ENCODE measurements at places on chromosomes 4 and X. TPM values are rescaled to one million over a fixed set of nuclear protein-coding genes. Genes with fewer than 3 reads are reported as not detected.
A peak's percentile ranks its signal among the peaks of the same experiment; 100 is the strongest.

GRCh38 chrX:154596290-154596929 lies 11.5 kb downstream of the CTAG1A start:
- peak; percentile 57 for DNase-seq

DNA sequence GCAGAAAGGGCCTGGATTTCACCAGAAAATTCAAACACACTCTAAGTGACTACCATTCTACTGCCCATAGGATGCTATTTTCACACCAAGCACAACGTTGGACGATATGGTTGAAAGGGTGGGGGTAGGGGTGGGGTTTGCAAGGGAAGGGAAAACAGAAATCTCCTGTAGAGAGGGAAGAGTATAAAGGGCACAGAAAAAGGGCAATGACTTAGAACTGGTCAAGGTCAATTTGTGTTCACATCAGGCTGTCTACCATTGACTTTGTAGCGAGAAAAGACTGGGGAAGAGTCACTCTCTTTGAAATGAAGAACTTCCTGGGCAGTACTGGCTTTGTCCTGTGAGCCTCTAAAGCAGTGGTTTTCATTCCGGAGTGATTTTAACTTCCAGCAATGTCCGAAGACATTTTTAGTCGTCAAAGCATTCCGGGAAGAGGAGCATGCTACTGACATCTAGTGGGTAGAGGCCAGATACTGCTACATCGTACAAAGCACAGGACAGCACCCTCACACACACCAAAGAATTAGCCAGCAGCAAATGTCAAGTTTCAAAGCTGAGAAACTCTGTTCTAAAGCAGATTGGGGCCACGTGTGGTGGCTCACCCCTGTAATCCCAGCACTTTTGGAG lies 48.4 kb upstream of the SLC7A3 start:
- DNase-seq, result peak; percentile 12

GRCh38 chr4:171117457-171117856 lies 695.7 kb upstream of the GALNTL6 start:
- no peak for DNase-seq

DNA sequence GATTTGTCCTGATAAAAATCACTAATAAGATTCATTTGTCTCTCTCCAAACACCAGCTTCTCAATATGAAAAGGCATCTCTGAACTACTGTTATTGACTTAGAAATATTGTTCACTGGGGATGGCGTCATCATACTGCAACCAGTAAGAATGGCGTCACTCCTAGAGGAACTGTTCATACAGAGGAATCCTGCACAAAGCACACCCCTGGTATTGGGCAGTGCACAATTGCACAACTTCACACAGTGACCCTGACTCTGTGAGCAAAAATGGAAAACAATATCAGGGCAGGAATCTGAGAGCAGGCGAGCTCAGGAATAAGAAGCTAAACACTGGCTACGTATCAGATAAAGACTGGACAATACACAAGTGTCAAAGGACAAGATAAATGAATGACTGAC lies 66.7 kb upstream of the PNPLA4 start:
- no peak for DNase-seq

- no peak for DNase-seq
Measured at GRCh38 chr4:1310031-1310795, 20.5 kb downstream of the MAEA start.

DNA sequence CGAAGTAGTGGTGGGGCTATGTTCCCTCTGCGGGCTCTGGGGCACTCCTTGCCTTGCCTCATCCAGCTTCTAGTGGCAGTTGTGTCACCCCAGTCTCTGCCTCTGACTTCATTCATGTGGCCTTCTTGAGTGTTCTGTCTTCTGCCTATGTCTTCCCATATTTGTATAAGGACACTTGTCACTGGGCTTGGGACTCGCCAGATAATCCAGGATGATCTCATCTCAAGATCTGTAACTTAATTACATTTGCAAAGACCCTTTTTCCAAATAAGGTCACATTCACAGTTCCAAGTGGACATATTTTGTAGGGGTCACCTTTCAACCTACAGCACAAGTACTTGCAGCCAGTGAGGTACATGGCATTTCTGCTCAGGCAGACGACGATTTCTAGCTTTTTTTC lies 30.3 kb upstream of the CLDN24 start:
- DNase-seq, result no peak

- DNase-seq, result peak; percentile 56
Measured at GRCh38 chr4:104491481-104492182, 3.1 kb downstream of the CXXC4 start.

DNA sequence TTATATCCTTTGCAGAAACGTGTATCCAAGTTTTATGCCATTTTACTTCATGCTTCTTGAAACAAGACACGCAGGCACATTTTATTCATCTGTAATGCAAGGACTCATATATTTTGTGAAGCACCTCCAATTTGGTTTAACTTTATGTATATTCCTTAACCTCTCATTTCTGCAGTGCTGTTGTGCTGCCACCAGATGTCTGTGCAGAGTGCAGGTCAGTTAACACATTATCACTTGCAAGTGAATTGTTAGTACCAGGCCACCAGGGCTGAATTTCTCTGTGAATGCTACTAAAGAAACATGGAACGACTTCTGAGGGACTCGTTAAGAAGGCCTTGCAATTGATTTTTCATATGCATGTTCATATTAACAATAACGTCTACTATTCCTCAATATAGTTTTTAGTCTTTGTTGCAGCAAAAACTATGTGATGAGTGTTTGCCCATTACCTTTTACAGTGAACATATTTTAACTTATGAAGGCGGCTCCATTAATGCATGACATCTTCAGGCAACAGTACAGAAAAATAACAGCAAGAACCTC lies 770.3 kb downstream of the NLGN4X start:
- no peak for DNase-seq

DNA sequence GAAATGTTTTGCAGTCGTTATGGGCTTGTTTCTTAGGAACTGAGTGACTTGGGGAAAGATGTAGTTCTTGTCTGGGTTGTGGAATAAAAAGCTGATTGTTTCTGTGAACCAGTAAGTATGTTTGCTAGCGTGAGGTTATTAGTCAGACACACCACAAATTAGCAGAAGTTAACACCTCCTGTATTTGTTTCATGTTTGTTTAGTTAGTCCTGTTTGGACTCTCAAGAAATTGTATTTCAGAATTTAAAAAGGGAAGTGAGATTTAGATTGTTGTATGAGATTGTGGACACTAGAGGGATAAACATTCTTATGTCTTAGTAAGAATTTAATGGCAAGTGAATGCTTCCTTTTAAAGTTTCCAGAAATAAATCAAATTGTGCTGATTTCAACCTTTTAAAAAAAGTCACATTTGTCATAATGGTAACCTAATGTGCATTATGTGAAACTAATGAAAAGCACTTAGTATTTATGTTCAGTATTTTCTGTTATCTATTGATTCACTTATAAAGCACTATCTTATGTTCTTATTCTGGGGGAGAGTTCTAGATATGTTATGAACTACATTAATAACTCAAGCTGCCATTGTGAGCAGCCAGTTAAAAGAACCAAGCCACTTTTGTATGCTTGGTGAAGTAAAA lies 25.6 kb downstream of the ATP10D start:
- no peak for DNase-seq

ASB9 gene
- 15.4 TPM for polyA plus RNA-seq

DNA sequence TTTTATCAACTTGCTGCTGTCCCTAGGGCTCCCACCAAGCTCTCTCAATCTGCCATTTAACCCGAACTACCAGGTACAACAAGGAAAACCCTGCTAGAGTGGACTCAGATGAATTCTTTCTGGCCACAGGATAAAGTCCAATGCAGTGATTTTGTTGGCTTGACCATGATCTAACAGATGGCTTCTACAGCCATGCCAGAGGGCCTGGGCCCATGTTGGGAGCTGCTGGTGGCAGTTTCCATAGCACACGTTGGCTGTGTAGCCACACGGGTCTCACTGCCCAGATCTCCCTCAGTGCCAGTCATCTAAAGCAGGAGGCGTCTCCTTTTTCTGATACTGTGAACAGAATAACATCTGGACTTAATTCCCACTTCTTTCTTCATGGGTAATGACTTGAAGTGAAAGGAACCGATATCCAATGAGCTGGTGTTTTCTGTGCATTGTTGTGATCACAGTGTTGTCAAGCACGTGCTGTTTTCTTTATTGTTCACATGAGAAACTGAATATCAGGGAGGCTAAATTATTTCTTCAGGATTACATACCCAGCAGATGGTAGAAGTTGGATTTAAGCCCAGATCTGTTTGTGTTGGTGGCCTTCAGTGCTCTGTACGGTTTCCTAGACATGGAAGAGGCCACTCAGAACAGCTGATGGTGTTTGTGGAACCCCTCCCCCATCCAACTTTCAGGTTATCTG lies 85.2 kb upstream of the CLCN4 start:
- DNase-seq, result no peak

SPOCK3 gene
- polyA plus RNA-seq, result 6.2 TPM

GRCh38 chrX:127190381-127190780 lies 370.9 kb downstream of the PRR32 start:
- no peak for DNase-seq

DNA sequence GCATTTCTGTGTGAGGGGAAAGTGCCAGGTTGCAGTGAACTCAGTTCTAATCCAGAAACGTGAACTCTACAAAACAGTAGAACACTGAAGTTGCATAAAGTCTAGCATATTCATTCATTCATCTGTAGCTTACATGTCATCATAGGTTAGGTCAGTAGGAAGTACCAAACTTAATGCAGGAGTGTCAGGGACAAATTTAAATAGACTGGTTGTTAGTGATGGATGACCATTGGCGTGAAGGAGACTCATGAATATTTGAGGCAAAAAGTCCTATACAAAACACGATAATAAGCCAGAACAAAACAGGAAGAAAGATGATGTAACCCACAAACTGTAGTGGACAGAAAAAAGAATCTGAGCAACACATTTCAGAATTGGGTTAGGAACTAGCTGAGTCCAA lies 592.8 kb upstream of the PCDH10 start:
- no peak for DNase-seq

SERTM2 gene
- polyA plus RNA-seq, result not detected

DNA sequence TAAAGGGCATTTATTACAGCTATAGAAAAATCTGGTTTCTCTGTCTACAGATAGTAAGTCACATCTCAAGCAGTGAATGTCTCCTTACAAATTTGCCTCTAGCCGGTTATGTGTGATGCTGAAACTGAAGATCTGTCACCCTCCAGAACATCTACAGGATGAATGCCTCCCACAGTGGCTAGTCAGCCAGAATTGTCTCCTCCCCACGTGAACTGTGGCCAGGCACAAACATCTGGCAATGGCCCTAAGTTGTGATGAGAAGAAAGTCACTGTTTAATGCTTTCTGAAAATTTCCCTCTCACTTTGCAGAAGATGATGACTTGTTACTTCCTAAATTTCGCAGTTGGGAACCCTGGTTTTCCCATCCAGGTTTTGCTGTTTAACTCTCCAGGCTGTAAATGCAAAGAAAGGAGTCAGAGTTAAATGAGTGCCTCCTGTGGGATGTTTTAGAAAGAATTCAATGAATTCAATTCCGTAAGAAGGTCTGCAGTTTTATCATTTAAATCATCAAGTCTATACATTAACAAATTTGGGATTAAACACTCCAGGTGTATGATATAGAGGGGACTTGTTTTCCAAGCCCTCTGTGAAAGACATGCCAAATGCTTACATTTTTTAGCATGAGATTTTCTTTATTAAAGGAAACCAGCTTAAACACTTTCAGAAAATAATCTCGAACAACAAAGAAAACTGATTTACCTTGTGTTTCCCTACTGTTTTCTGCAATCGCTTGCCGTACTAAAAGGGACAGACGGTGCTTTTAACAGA lies 55.4 kb upstream of the TLR3 start:
- DNase-seq, result no peak

DNA sequence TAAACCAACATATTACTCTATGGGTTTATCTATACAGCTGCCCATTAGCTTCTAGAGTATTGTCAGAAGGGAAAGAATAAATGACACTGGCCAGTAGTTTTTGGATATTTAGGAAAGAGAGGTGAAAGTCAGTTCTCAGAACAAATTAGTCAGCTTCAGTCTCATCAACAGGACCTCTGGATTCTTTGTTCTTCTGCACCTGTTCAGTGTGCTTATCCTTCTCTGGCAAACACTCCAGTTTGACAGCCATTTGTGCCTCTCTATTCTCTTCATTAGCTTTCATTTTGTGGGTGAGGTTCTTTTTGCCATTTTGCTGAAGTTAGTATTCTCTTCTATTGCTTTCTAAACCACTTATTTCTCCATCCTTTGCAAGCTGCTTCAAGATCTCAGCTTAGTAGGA lies 107.0 kb downstream of the PCDH18 start:
- no peak for DNase-seq

ARHGAP36 gene
- polyA plus RNA-seq, result 0.47 TPM

CTSO gene
- 42.0 TPM for polyA plus RNA-seq

DNA sequence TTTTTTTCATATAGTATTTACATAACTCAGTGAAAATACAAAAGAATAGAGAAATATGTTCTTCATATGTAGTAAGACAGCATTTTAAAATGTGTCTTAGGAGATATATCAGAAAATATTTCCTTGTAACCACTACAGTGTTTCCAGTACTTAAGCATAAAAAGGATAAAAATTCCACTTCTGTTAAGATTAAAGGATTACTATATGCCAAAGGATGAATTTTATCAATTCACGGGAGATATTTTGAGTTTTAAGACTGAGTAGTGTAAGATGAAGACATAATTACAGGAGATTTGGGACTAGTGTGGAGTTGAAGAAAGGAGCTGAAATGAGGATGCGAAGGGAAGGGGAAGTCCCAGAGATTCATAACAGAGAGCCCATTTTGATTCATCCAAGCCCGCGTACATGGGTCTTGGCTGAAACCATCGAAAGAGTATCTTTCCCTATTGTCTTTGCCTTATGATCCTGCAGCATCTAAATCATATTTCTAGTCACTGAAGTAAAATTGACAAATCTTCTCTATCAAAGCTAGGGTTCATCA lies 58.7 kb downstream of the MAD2L1 start:
- DNase-seq, result no peak

AKAP14 gene
- 0.29 TPM for polyA plus RNA-seq

EDNRA gene
- 77.5 TPM for polyA plus RNA-seq

- DNase-seq, result no peak
Measured at GRCh38 chr4:176107695-176108094, 42.1 kb downstream of the WDR17 start.

GPR119 gene
- polyA plus RNA-seq, result not detected

- peak; percentile 29 for DNase-seq
Measured at GRCh38 chr4:142845293-142846107, 601 bp downstream of the INPP4B start.

- no peak for DNase-seq
Measured at GRCh38 chr4:128528793-128529553, 241.4 kb upstream of the PGRMC2 start.

- DNase-seq, result no peak
Measured at GRCh38 chr4:172809319-172809718, 359.3 kb upstream of the GALNT7 start.

SH2D1A gene
- 0.10 TPM for polyA plus RNA-seq
